ENCODE measurements at places on chromosomes 12 and 14. TPM values are rescaled to one million over a fixed set of nuclear protein-coding genes. Genes with fewer than 3 reads are reported as not detected.

The AMN1 gene
- 7.5 TPM for total RNA-seq

The HOXC11 gene
- total RNA-seq = 1.1 TPM

The DENR gene
- 82.5 TPM for total RNA-seq

GRCh38 chr12:32002848-32003493 is 43.8 kb downstream of the RESF1 start:
- no peak for DNase-seq

GRCh38 chr12:75657831-75658230 is 146.4 kb upstream of the KRR1 start:
- DNase-seq = no peak

DNA sequence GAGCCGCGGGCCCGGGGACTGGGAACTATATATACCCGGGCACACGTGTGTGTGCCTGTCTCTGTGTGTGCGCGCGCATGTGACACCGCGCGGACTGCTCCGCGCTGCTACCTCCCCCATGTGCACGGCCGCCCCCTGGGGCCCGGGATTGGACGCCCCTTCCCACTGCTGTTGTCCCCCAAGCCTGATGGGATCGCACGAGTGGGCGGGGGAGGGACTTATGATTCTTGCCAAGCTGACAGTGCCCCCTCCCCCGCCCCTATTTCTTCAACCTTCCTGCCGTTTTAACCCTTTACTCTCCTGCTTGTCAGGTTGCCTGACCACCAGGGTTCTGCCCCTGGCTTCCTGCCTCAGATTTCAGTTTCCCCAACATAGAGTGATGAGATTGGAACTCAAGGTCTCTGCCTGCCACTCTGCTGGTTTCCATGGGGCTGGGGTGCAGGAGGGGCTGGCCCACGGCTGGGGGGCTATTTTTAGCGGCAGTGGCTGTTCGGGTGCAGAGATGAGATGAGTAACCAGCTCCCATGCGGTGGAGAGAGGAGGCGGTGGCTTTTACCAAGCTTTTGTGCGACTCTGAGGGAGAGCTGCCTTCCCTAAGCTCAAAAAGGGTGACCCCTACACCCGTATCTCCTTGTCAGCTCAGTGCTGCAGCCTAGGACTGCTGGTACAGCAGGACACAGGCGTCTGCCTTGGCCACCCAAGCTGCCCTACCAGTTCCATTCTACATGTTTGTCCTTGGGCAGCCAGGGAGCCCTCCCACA is at the start of gene DDN:
TSS of gene DDN (minus strand) at position 5 of the 761 bp plus-strand sequence. CDS start 88 bp downstream, outside the sequence.
- peak; percentile 92 for DNase-seq

- no peak for DNase-seq
Measured at GRCh38 chr14:54782751-54783659, 119.6 kb downstream of the GCH1 start.

GRCh38 chr14:84202486-84202885 is 1327.5 kb upstream of the FLRT2 start:
- DNase-seq = no peak

GRCh38 chr12:68963856-68964745 is 31.1 kb upstream of the CPM start:
- DNase-seq = no peak

DNA sequence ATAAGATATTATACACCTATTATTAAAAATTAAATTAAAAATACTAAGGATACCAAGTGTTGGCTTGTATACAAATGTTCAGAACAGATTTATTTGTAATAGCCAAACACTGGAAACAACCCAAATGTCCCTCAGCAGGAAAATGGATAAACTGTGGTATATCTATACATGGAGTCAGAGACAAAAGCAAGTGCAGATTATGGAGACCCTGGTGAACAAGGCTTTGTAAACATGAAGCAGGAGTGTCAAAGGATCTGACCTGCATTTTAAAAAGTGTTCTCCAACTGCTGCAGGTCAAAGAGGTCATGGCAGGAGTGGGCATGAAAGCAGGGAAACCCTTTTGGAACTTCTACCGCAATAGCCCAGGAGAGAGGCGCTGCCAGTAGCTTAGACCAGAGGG is 181.6 kb downstream of the STXBP6 start:
- no peak for DNase-seq

DNA sequence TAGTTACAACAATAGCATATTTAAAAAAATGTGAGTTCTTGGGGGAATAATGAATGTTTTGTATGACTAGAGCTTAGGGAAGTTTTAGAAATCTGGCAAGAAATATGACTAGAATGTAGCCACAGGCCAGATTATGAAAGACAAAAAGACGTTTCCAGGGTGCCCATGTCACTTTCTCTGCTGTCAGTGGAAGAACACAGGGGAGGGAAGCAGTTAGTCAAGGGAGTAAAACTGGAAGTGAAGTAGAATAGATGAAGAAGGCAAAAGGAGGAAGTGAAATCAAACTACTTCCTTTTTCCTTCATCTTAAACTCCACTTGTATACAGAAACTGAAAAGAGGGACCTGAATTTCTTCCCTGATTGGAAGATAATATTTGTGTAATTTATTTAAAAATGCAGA is 81.2 kb upstream of the ATP2B1 start:
- no peak for DNase-seq

DNA sequence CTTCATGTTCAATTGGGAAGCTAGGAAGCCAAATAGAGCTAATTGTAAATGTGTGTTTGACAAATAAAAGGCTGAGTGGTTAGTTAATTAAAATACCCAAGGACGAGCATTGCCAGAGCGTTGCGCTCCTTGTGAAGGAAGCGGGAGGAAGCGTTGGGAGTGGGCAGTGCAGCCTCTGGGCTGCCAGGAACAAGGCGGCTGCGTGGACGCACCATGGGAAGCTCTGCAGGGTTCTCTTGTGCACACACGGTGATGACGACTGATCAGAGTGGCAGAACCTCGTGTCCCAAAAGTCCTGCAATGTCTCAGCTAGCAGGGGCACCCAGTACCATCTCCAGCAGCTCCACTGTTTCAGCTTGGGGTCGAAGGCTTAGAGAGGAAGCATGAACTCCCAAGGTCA is 546.6 kb upstream of the TMEM132C start:
- DNase-seq = no peak

DNA sequence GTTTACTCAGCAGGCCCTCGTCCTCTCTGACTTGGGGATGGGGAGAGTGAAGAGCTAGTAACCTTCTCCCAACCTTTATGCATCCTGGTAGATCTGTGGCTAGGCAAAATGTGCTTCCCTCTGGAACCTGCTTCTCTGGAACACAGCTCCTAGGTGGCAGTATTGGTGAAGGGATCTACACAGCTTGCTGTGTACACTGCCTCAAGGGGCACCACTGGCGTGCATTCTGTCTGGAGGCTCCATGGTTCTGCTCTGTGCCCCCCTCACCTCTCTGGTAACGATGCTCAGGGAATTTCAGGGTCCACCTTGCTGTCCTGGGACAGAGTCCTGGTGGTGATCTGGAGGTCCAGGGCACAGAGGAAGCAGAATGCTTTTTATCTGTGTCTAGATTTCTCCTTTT is 43.5 kb upstream of the KCNA5 start:
- no peak for DNase-seq

- DNase-seq = no peak
Measured at GRCh38 chr12:103901518-103902173, 28.6 kb upstream of the HSP90B1 start.

DNA sequence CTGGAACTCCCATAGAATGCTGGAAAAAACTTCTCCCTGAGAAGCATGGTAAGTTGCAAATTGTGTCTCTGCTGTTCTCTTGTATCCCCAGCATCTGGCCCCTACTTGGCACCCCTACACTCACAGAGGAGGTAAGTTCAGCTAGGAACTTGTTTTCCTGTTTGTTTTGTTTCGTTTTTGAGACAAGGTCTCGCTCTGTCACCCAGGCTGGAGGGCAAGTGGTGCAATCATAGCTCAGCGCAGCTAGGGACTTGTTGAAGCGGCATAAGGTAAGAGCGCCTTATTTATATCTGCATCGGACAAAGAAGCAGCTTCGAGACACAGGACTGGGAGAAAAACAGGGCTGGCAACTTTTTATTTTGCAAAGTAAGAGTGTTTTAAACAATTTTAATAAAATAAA is 18.5 kb upstream of the ANO2 start:
- no peak for DNase-seq

- no peak for DNase-seq
Measured at GRCh38 chr14:102479777-102480176, 29.8 kb downstream of the ANKRD9 start.
